NCI-H1436 treated with DMSO at 0.1 percent for 48 hours (cell line): ENCODE measurements at places on chromosomes 16 and 17.

GRCh38 chr16:27235055-27235937 lies 32.0 kb downstream of the KDM8 start:
- DNase-seq, result peak; percentile 33

- DNase-seq, result peak; percentile 52
Observed at GRCh38 chr17:17681187-17681743, at the start of gene RAI1. Gene RAI1, plus strand, starts transcription at chr17:17681458. Its CDS starts 111,491 bp downstream, at chr17:17792949.

DNA sequence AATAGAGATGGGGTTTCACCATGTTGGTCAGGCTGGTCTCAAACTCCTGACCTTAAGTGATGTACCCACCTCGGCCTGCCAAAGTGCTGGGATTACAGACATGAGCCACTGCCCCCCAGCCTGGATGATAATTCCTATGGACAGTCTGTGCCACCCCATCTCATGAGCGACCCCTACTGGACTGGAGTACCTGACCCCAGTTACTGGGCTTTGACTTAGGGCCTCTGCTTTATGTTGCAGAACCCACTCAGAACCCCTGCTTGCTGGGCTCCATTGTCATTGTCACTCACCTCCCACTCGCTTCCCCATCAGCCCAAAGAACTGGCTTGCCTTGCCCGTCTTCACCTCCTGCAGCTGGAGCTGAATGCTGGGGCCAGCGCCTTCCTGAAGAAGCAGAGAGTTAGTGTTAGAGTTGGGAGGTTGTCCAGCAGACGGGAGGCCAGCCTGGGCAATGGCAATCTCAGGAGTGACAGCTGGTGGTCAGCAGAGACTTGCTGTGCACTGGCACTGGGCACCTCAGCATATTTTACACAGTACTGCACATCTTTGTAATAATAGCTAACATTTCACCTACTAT lies 4.0 kb downstream of the TAC4 start:
- no peak for DNase-seq

DNA sequence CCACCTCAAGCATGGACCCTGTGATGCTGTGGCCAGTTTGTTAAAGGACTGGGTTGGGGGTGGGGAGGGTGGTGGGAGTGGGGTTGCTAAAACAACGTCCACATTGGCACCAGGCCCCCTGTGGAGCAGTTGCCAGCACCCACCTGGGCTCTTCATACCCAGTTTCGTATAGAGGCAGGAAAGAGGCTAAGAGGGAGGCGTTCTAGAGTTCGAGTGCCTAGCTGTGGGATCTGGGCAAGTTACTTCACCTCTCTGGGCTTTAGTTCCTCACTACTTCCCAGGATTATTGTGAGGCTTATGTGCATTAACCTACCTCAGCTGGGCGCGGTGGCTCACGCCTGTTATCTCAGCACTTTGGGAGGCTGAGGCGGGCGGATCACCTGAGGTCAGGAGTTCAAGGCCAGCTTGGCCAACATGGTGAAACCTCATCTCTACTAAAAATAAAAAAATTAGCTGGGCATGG lies 1.4 kb downstream of the MFAP4 start:
- DNase-seq, result no peak

DNA sequence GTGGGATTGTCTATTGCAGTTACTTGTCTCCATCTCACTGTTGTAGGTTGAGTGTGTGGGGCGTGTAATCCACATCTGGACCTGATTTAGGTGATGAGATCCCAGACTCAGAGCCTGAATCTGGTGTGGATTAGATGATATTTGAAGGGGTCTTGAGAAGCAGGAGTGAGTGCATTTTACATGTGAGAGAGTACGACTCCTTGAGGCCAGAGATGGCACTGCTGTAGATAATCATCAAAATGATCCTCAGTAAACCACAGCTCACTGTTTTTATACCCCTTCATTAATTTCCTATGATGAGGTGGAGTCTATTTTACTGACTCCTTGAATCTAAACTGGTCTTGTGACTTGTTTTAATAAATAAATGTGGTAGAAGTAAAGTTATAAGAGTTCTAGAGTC lies 732.5 kb downstream of the KCNJ2 start:
- no peak for DNase-seq

DNA sequence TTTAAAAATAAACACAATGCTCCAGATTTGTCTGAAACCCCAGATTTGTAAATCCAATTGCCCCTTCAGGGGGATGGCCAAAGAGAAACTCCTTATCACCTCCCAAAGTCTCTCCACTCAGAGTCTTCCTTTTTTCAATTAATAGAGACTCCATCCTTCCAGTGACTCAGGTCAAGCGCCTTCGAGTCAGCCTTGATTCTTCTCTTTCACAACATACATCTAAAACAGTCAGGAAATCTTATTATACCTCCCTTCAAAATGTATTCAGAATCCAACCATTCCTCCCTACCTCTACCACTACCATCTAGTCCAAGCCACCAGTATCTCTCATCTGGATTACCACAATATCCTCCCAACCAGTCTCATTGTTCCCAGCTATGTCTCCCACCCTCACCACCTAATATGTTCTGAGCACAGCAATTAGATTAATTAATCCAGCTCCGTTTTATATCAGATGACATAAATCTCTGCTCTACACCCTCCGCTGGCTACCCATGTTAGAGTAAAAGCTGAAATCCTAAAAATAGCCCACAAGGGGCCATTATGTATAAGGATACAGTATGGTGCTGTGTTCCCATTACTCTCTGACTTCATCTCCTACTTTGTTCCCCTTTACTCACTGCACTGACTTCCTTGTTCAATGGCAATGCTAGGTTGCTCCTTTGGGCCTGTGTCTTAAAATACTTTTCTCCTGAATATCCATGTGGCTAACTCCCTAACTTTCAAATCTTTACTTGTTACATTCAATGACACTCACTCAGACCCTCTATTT lies 11.8 kb downstream of the SIAH1 start:
- no peak for DNase-seq

DNA sequence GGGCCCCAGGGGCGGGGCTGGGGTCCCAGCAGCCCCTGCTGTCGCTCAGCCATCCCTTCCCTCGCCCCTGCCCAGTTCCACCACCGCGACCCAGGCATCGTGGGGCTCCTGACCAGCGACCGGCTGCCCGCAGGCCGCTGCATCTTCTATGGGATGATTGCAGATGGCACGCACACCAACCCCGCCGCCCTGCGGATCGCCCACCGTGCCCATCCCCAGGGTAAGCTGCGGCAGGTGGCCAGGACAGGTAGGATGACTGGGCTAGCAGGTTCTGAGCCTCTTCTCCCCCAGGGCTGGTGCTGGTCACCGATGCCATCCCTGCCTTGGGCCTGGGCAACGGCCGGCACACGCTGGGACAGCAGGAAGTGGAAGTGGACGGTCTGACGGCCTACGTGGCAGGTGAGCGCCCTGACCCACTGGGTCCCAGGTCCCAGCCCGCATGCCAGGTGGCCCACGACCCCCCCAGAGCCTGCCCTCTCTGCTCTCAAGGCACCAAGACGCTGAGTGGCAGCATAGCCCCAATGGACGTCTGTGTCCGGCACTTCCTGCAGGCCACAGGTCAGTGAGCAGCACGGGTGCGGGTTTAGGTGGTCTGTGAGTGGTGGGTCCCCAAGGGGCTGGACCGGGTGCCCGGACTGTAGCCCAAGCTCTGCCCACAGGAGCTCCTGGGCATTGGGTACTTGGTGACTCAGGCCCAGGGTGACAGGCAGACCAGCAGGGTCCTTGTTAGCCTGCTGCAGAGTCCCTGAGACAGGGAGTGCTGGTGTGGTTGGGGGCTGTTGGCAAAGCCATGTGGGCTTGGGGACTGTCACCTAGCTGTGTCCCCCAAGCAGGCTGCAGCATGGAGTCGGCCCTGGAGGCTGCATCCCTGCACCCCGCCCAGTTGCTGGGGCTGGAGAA lies 2.8 kb downstream of the CEMP1 start:
- DNase-seq, result no peak

DNA sequence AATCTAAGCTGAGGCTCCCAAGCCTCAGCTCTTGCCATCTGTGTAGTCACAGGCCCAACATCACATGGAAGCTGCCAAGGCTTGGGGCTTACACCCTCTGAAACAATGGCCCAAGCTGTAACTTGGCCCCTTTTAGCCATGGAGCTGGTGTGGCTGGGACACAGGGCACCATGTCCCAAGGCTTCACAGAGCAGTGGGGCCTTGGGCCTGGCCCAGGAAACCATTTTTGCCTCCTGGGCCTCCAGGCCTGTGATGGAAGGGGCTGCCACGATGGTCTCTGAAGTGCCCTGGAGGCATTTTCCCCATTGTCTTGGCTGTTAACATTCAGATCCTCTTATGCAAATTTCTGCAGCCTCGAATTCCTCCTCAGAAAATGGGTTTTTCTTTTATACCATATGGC lies 952.3 kb upstream of the GOT2 start:
- DNase-seq, result no peak

DNA sequence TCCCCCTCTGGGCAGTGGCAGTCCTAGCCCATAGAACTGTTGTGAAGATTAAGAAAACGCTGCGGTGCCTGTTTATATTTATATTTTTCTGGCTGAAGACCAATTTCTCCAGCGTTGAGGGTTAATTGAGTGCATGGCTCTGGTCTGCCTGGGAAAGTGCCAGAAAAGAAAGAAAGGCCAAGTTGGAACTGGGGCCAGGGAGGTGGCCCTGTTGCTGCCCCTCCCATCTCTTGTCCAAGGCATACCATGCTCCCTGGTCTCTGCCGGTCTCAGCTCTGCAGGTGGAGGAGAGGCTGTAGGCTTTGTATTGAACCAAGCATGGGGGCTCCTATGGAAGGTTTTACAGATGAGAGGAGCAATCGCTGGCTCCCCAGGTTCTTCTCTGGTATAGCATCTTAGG lies 124.7 kb downstream of the MGAT5B start:
- DNase-seq, result no peak
